Activated gamma-delta T cell (primary cell): ENCODE measurements at places on chromosomes 16 and 17.

GRCh38 chr17:6232732-6233101, 162.5 kb downstream of the WSCD1 start:
- DNase-seq, result no peak

DNA sequence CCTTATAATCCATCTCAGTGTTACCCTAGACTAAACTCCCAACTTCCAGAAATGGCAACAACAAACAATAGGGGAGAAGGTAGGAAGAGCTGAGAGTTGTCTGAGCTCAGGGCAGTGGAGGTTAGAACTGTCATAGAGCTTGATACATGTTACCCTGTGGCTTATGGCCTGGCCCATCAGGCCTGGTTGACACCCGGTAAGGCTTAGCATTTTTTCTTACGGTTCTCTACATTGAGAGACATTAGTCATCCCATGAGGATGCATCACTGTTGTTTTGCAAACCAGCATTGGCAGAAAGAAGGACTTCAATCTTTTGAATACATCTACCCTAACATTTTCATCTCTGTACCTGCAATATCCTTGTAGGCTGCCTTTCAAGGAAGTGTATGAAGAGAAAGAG, 226.6 kb downstream of the PHKB start:
- no peak for DNase-seq

DNA sequence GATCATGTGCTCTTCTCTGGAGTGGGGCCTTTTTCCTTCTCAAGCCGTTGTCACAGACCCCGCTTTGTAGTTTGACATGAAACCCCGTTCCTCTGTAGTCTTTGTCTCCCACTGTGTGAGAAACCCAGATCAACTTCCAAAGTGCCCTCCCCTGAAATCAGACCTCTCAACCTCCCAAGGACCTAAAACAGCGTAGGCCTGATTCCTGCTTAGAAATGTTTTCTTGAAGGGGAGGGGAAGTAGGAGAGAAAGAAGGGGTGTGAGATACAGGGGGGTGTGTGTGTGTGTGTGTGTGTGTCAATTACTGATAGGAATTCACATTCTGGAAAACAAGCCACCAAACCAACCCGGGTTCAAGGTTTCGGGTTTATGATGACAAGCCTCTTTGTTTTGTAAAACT, 1.4 kb downstream of the UBE2O start:
- DNase-seq, result no peak

- no peak for DNase-seq
Measured at GRCh38 chr17:68676856-68677255, 75.7 kb upstream of the FAM20A start.

DNA sequence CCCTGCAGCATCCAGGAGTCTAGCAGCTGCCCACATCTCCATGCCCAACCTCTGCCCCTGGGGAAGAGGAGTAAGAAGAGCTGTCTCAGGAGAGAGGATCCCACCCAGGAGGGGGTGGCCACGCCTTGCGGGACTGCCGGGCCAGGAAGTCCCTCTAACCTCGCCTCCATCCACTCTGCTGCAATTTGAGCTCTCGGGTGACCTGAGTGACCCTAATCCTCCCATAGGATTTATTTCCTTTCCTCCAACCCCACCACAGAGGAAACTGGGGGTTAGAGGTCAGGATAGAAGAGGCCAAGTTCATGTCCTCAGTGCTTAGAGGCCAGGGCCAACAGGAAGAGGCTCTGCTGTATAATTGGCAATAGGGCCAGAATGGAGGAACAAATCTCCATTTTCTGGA, 22.6 kb upstream of the NGFR start:
- no peak for DNase-seq

- DNase-seq, result no peak
Measured at GRCh38 chr16:55628306-55628968, 27.4 kb upstream of the SLC6A2 start.

DNA sequence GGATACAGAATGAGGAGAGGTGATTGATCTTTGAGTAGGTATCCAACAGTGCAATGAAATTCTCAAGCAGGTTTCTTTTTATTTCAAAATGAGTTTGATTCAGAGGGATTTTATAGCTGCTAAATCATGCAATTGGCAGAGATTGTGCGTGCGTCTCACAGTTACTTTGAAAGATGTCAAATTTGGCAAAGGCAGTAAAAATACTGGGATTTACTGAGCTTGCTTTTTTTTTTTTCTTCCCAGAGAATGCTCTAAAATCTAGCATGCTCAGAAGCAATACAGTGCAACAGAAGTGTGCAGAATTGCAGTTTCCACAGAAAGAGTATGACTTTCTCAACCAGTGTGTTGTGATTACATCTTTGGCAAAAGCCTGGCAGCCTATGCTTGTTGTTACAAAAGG, 410.7 kb upstream of the GOT2 start:
- no peak for DNase-seq

DNA sequence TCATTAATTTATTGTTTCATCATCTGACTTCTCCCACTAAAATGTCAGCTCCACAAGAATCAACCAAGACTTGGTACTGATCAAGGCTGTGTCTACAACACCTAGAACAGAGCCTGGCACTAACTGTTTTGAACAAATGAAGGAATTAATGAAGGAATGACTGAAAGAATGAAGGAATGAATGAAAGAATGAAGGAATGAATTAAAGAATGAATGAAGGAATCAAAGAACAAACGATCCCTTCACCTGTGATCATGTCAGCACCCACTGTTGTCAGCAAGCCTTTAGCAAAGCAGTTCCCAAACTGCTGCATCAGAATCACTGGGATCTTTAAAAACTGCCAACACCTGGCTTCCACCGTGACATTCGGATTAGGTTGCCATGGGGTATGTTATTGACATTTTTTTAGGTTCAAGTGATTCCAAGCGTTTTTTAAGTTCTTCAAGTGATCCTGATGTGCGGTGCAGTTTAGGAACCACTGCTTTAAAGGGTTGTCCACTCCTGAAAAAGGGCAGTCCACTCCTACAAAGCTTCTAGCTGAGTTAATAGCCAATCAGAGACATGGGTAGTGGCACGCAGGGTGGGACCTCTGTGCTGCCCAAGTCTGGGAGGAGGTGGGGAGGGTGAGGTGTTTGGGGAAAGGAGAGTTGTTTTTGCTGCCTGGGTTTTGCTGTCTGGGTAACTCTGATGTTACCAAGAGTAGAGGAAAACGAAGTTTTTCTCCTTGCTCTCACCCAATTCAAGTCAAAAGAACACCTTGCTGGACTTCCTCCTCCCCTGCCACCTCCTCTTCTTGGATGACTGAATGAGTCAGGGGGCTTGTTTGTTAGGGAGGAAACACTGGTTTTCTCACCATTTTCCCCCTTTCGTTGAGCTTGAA, 89.7 kb downstream of the RAB11FIP4 start:
- DNase-seq, result no peak

DNA sequence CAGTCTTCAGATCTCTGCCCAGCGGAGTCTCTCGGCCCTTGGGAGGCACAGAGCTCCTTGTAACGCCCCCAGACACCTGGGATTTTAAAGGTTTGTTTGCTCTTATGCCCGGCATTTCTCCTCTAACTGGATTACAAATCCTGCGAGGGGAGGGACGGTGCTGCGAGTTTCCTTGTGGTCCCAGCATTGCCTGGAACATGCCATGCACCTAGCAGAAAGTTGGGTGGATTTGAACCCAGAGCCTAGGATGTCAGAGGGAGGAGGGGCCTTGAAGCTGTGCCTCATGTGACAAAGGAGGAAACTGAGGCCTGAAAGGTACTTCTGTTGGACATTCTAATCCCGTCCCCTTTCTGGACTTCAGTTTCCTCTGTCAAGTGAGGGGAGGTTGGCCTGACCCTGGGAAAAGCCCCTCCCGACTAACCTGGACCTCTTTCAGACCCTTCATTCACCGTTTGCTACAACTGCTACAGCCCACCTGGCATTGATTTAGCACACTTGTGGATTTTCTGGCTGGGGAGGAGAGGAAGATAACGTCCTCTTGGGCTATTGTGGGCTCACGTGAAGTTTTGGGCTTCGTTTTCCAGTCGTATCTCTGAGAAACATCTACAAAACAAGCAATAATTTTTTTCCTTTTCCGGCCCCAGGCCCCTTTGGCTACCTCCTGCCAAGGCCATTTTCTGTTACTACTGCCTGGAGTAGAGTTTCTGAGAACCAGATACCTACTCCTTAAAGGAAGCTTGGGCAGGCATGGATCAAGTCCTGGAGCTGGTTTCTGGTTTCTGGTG, 30.9 kb downstream of the MRC2 start:
- DNase-seq, result no peak

- no peak for DNase-seq
Measured at GRCh38 chr16:27649021-27649420, 99.1 kb downstream of the KATNIP start.

DNA sequence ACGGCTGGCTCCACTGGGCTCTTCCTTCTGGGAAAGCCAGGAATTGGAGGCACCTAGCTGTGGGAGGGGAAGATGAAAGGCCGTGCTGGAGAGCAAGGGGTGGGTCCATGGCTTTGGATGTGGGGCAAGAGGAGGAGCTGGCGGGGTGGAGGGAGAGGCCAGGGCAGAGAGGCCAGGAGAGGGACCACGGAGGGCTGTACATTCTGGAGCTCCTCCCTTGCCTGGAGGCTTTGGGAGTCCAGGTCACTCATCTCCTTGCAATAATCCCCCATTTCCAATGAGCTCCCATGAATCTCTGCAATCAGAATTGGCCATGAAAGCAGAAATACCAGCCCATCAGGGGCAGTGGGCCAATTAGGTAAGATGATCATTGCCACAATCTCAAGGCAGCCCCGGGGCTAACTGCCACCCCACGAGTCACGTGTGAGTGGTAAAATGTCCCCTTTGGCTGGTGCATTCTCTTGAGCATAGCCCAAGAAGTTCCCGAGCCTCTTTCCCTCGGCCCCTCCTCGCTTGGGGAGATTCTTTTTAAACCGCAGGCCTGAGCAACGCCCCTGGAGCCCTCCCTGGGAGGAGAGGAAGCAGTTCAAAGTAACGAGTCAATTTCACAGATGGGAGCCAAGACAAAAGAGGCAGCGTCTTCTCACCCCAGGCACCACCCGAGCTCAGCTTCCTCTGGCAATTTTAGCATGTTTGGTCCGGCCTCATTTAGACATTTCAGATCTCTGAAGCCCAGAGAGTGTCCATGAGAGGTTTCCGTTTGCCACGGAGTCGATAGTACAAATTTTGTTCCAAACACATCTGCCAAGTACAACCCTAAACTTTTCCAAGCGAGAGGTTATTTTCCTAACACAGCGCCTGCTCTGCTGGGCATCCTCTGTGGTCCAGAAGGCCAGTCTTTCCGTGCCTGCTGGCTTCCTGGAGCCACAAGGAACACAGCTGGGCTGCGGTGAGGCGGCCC, 13.4 kb downstream of the RTN4RL1 start:
- no peak for DNase-seq

- DNase-seq, result no peak
Measured at GRCh38 chr17:80254396-80255251, 6.0 kb upstream of the RNF213 start.
